NCI-H345 (cell line): ENCODE measurements at places on chromosomes 6 and 20.

GRCh38 chr20:51697096-51697826 is 70.9 kb downstream of the ATP9A start:
- DNase-seq: peak; percentile 32

- peak; percentile 9 for DNase-seq
These were observed 103.7 kb upstream of the SALL4 start for GRCh38 chr20:51906049-51906448.

DNA sequence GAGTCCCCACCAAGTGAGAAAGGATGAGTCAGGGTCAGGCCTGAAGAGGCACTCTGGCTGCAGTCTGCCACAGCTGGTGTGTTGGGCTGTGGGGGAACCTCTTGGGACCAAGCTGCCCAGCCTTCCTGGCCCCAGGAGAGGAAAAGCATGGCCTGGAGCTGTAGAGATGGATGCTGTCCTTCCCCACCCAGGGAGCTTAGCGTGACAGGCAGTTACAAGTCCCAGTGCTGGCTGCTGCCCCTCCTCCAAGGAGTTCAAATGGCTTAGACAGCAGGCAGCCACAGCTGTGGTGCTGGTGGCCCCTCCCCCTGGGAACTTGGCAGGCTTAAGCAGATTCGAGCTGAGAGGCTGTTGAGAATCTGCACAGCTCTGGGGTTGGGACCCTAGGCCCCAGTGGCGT is 253.2 kb downstream of the PLCB1 start:
- peak; percentile 28 for DNase-seq

- no peak for DNase-seq
These were observed 86.9 kb downstream of the PXDC1 start for GRCh38 chr6:3664625-3665041.

GRCh38 chr6:11585426-11586016 is 48.0 kb downstream of the TMEM170B start:
- DNase-seq: peak; percentile 5
